Stimulated activated CD4-positive, alpha-beta T cell treated with anti-CD3 and anti-CD28 coated beads, Interleukin-2, amount 100 ng/mL, for 4 hours (primary cell): ENCODE measurements at places on chromosomes 6 and 20.

DNA sequence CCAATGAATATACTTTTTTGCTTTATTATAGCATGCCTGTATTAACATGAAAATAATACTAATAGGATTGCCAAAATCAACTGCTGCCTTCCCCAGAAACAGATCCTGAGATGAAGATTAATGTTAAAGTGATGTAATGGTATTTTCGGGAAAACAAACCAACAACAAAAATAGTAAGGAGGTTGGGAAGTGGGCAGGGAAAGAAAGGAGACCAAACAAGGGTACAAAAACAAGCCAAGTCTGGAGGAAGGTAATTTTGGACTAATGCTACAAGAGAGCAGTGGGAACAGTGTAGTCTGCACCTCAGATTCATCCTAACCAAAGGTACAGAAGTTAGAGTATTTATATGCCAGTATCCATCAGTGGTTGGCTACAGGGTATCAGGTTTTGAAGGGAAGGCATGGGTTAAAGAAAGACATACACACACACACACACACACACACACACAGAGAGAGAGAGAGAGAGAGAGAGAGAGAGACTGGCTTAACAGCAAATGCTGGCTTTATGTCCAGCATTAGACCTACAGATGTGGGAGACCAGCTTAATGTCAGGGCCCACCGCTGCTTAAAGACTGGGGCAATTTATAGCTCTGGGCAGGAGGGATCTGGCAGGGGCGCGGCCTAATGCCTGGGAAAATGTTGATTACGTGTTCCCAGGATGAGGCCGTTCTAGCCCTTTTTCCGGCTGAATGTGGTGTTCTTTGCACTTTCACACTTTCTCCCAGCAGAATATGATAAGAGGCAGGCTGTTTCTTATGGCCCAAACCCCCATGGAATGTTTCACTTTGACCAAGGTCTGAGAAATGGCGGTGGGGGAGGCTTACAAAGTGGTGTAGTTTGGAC, 3.8 kb upstream of the SLC17A1 start:
- no peak for DNase-seq

DNA sequence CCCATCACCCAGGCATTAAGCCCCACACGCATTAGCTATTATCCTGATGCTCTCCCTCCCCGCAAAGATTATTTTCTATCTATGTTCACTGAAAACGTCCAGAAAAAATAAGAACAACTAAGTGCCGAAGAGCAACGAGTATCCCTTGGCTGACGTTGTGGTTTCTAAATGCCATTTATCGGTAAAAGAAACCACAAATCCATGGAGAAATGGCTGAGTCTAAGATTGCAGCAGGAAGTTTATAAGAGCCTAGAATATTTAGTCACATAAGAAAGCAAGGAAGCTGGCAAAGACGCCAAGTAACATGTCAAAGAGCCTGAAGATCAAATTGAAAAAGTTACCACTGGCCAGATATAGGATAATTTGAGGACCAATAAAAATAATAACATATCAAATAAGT, 18.1 kb upstream of the NOX3 start:
- DNase-seq = no peak

DNA sequence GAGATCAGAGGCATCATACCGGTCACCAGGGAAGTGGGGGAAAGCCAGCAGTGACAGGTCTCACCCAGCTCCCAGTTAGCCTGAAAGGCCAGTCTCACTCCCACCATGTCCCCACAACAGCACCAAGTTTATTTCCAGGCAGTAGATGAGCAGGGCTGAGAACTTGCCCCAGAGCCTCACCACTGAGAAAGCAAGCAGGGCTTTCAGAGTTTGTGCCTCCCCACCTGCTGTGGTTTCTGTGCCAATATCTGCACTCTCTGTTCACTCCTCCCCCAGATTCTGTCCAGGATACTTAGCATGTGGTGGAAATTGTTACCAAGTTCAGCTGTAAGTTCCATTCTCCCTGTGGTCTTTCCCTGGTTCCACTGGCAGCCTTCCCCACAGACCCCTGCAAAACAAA, 255.0 kb upstream of the HTR1E start:
- no peak for DNase-seq

GRCh38 chr6:122393351-122393896, 6.0 kb upstream of the HSF2 start:
- no peak for DNase-seq

GRCh38 chr6:142845624-142846458, 99.1 kb downstream of the HIVEP2 start:
- no peak for DNase-seq

DNA sequence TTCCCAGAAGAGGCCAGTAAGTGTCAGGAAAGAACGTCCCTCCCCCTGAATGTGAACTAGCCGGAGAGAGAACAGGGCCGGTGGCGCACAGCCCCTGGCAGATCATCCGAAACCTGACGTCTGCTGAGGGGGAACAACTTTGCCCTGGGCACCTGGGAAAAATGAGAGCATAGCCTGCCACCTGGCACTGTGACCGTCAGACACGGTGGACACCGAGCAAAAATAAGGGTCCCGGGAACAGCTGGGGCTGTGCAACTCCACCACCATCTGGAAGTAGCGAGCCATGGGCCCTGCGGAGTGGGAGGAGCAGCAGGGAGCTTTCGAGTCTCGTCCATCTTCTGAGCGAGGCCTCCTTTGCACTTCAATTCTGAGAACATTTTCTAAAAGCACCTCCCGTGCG, 110.8 kb downstream of the EDN3 start:
- no peak for DNase-seq

GRCh38 chr20:16111852-16112412, 461.3 kb downstream of the KIF16B start:
- no peak for DNase-seq

DNA sequence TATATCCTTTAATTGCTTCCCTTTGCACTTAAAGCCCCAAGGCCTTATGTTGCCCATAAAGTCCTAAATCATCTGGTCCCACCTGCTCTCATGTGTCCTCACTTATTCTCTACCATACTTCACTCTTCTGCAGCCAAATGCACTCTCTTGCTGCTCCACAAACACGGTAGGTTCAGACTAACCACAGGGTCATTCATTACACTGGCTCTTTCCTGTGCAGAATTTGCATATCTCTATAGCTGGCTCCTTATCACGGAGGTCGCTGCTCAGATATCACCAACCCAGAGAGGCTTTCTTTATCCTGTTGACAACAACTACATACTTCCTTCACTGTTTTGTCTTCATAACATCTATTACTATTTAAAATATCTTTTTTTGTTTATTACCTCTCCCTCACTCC, 86.8 kb downstream of the MOXD1 start:
- DNase-seq = no peak
